Astrocyte of the hippocampus (primary cell): ENCODE measurements at places on chromosomes 16 and 17.

GRCh38 chr16:27083861-27084261 lies 17.1 kb downstream of the C16orf82 start:
- DNase-seq: no peak

GRCh38 chr17:1625053-1625452 lies 3.6 kb downstream of the SLC43A2 start:
- no peak for DNase-seq

DNA sequence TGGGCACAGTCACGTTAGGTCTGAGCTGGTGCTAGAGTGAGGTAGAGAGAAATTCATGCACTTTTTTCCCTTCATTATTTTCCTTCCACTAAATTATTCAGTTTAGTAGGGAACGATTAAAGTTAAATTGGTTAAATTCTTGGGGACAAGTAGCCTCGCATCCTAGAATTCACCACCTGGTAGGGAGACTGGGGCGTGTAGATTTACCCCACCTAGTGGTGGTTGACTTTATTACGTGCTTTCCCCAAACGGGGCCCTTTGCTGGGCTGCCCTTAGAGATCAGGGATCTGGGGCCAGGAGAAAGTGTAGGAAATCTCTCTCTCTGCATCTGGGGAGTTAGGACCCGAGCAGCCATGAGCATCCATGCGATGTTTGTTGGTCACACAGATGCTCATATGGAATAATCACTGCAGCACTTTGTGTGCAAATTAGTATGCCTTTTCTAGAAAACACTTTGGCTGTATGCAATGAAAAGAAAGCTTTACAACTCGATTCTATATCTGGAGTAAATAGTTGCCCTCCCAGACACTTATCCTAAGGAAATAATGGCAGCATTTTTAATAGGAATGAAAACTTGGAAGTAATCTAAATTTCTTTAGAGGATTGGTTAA lies 107.0 kb downstream of the PLCG2 start:
- DNase-seq: peak; percentile 39

DNA sequence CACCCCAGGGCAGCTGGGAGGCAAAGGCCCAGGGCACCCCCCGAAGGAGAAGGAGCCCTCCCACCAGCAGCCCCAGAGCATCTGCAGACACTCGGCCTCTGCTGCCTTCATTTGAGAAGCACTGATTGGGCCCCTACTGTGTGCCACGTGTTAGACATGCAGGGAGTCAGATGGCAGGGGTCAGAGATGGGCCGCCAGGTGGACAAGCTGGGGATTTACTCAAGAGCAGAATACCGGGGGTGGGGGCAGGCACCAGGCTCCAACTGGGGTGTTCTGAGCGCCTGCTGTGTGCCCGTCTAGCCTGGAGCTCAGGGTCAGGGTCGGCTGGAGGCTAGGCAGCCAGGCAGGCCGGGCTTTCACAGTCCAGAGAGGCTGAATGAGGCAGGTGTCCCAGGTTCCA lies 18.7 kb downstream of the TPSG1 start:
- DNase-seq: no peak

- no peak for DNase-seq
These were observed 15.5 kb downstream of the DOC2B start for GRCh38 chr17:165939-166338.

DNA sequence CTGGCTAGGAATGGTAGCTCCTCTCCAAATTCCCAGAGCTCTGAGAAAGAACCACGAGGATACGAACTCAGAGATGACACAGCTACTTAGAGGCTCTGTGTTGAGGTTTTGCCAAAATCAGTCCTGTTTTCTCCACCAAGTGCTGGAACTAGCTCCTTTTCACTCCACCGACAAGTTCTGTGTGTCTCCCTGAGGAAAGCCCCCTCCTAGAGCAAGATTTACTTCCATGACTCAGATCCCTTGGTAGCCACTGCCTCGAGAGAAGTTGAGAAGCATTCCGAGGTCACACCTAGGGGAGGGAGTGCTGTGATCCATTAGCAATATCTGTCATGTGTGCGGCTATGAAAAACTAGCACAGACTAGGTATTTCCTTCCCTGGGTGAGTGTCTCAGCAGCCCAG lies 30.6 kb downstream of the IL21R start:
- peak; percentile 66 for DNase-seq

- peak; percentile 82 for DNase-seq
These were observed 77.2 kb downstream of the C17orf67 start for GRCh38 chr17:56756536-56756935.

- DNase-seq: no peak
These were observed 157.2 kb downstream of the MYO1D start for GRCh38 chr17:32719689-32720088.

DNA sequence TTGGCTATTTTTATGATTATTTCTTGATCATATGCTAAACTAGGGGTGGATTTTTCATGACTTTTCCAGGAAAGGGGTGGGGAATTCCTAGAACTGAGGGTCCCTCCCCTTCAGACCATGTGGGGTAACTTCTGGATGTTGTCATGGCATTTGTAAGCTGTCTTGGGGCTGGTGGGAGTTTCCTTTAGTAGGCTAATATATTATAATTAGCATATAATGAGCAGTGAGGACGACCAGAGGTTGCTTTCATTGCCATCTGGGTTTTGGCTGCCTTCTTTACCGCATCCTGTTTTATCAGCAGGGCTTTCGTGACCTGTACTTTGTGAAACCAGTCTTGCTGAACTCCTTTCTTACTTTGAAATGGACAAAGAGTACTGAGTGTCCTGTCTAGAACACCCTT lies 40.4 kb upstream of the ABCA5 start:
- no peak for DNase-seq

- peak; percentile 53 for DNase-seq
These were observed 109.9 kb downstream of the METRNL start for GRCh38 chr17:83189044-83190003.
